ENCODE measurements at places on chromosomes 16 and 17.

- no peak for DNase-seq
Measured at GRCh38 chr17:34207572-34207971, 47.5 kb upstream of the CCL2 start.

- DNase-seq = no peak
Measured at GRCh38 chr17:27496437-27496943, 40.2 kb downstream of the KSR1 start.

- DNase-seq = no peak
Measured at GRCh38 chr16:49351096-49351487, 22.5 kb upstream of the C16orf78 start.

GRCh38 chr16:68367030-68367429 lies 56.2 kb downstream of the PRMT7 start:
- peak; percentile 67 for DNase-seq

- no peak for DNase-seq
Measured at GRCh38 chr16:67030221-67030962, 1.4 kb downstream of the CBFB start.

- DNase-seq = peak; percentile 67
Measured at GRCh38 chr17:80082403-80083135, 18.8 kb upstream of the GAA start.

GRCh38 chr16:64705443-64705842 lies 416.4 kb downstream of the CDH11 start:
- no peak for DNase-seq

- DNase-seq = no peak
Measured at GRCh38 chr17:74118504-74118903, 85.0 kb upstream of the RPL38 start.

DNA sequence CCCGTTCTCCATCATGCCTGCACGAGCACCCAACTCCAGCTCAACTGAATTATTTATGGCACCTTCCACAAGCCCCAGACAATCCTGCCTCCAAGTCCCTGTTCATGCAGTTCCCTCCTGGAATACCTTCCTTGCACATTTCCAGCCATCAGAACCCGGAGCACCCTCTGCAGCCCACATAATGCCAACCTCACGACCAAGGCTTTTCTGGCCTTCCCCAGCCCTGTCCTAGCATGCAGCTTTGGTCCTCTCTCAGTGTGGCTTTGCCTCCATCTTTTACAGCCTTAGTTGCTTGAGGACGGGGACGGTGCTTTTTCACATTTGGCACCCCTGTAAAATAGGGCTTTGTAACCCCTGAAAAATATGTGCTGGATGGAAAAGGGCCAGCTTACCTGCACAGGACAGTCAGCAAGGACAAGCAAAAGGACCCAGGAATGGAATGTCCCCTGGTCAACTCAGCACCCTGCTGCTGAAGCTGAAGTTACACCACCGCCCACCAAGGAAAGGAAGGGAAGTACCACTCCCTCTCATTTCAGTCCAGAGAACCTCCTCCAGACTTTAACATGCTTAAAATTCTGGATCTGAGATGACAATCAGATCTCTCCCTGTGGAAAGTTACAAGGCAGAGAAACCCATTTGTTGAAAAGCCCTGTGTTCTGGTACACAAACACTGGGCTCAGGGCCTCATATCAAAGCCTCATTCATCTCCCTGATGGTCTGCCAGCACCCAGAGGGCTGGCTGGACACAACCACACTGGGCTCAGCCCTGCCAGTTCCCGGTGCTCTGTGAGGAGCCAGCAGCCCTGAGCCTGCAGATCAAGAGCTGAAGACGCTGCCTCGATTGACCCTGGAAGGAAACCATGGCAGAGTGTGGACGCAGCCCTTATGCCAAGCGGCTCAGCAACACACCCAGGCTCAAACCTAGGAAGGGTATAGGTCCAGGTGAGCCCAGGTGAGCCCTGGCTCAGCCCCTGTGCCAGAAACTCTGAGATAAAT lies 2.9 kb downstream of the SLC39A11 start:
- no peak for DNase-seq

- DNase-seq = no peak
Measured at GRCh38 chr17:68576811-68577496, 24.2 kb downstream of the FAM20A start.

DNA sequence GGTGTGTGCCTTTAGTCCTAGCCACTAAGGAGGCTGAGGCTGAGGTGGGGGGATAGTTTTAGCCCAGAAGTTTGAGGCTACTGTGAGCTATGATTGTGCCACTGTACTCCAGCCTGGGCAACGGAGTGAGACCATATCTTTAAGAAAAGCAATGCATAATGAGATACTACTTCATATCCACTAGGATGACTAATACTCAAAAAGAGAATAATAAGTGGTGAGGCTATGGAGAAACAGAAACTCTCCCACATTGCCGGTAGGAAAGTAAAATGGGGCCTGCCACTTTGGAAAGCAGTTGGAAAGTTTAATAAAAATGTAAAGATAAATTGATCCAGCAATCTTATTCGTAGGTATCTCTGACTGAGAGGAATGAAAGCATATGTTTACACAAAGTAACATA lies 4.6 kb upstream of the NPIPB2 start:
- DNase-seq = no peak

GRCh38 chr16:75263963-75264445 lies 12.6 kb upstream of the BCAR1 start:
- no peak for DNase-seq

DNA sequence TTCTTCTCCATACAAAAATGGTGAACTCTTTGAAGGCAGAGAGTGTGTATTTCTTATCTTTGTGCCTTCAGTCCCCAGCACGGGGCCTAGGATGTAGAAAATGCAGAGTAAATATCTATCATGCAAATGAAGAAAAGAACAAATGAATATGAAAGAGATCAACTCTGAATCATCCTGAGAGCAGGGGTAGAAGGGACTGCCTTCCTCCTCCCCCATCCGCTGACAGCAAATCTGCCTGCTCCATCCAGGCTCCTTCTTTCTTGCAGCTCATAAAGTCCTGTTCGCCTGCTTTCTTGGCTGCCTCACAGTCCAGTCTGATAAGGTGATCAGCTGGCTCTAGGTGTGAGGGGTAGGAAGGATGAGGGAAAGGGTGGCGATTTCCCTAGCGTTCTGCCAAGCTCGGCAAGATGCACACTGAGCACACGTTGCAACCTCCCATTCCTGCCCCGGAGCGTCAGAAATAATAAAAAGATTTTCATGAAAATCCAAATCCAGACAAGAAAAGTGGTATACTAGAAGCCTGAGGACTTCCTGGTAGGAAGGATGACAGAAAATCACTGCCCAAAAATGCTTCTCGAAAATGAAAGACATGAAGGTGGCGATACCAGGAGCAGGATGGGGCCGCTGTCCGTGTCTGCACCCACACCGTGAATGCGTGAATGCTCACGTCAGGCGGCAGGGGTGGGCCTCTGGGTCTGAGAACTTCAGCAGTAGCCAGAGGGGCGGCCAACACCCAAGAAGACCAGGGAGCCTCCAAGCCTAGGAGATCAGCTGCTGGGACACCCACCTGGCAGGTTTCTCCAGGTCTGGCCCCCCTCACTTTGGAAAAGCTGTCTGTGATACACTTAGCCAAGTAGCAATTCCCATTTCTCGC lies 67.1 kb downstream of the VPS53 start:
- DNase-seq = no peak

- no peak for DNase-seq
Measured at GRCh38 chr17:27670791-27671590, 40.0 kb downstream of the LGALS9 start.

DNA sequence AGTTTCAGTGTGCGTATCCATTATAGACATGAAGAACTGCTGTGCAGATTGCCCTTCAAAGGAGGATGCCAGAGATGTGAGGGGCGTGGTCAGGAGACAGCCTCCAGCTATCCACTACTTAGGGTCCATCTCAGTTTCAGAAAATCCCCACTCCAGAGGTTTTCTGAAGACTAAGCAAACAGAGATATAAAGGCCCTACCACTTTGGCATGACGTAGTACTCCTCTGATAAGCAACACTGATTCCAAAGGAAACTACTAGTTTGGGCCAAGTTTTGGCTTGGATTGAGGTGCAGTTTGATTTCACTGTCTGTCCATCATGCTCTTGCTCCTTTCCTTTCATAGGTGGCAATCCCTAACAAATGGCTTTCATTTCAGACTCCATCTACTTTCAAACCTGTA lies 228.7 kb downstream of the CDH8 start:
- DNase-seq = no peak

DNA sequence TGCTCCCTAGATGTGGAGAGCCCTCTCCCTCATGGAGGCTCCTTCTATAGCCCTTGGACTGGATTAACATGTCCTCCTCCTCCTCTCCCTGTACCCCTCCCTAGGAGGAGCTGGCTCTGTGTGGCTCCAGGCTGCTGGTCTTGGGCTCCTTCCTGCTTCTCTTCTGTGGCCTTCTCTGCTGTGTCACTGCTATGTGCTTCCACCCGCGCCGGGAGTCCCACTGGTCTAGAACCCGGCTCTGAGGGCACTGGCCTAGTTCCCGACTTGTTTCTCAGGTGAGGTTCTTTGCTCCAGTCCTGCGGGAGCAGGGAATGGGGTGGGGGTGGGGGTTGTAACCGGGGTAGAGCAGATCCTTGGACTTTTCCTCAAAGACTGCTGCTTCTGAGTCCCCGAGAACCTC lies 2.4 kb upstream of the TAOK2 start:
- no peak for DNase-seq

DNA sequence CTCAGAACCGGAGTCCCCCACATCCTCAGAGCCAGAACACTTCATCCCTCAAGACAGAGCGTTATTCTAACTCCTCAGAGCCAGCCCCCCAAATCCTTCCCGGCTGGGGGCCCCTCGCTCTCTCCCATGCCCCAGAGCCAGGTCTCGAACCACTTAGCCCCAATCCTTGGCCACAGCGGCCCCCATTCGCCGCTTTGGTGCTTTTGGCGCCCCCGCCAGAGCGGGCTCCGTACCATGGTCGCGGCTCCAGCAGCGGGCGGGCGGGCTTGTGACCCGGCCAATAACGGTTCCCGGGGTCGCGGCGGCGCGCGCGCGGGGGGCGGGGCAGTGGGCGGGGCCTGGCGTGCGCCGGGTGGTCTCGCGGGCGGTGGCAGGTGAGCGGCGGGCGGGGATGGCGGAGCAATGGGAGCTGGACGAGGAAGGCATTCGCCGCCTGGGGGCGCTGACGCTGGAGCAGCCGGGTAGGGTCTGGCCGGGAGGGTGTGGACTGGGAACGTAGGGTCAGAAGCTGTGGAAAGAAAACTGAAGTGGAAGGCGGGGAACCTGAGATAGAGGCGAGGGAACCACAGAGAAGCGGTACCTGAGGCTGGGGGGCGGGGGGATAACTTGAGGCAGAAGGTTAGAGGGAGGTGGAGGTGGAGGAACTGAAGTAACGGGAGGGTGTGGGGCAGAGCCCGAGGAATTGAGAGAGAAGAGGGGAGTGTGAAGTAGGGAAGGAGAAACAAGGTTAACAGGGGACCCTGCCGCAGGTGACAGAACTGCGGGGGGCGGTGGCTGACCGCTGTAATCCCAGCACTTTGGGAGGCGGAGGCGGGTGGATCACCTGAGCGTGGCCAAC lies at the start of the genes KCTD19 and LRRC36:
TSS of gene KCTD19 (minus strand) at position 270 of the 838 bp plus-strand sequence. CDS start at position 236, 34 bp downstream.
TSS of gene LRRC36 (plus strand) at position 344 of the 838 bp plus-strand sequence. CDS start at position 392, 48 bp downstream.
- no peak for DNase-seq

GRCh38 chr16:88667461-88667860 lies 4.6 kb upstream of the MVD start:
- no peak for DNase-seq

- no peak for DNase-seq
Measured at GRCh38 chr17:79372470-79373238, 238.2 kb downstream of the RBFOX3 start.

DNA sequence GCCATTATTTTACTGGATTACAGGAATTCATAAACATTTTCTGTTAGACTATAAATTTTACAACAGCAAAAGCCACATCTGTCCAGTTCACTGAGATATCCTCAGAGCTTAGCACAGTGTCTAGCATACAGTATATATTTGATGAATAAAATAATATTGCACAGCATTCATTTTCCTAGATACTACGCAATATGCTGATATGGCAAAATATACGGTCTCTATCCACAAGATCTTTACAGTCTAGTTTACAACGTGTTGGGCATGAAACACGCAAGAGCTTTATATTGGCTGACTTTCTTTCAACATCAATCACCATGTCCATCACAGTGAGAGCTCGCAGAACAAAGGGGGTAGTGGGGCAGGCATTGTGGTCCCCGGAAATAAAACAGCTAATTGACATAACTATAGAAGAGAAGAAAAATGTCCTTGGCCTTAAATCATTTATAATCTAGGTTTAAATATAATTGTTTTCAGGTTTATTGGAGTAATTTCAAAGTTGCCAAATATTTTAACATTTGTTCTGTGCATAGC lies 43.5 kb downstream of the ZNF652 start:
- DNase-seq = no peak

GRCh38 chr16:83940630-83941378 lies 12.2 kb upstream of the OSGIN1 start:
- no peak for DNase-seq
